ENCODE measurements at places on chromosomes 1 and 21. TPM values are rescaled to one million over a fixed set of nuclear protein-coding genes. Genes with fewer than 3 reads are reported as not detected.

Gene CD58
- polyA plus RNA-seq = 29.9 TPM

Gene FAM3B
- 11.3 TPM for polyA plus RNA-seq

Gene ST6GALNAC3
- polyA plus RNA-seq = 2.7 TPM

Gene DEDD
- 19.4 TPM for polyA plus RNA-seq

Gene CR1
- 26.6 TPM for polyA plus RNA-seq

Gene CR1L
- 0.28 TPM for polyA plus RNA-seq

Gene ANKRD35
- 2.1 TPM for polyA plus RNA-seq

Gene OVAAL
- polyA plus RNA-seq = not detected

Gene LCA5L
- 2.4 TPM for polyA plus RNA-seq

Gene KCNN3
- 0.55 TPM for polyA plus RNA-seq

Gene HSPA6
- 29.3 TPM for polyA plus RNA-seq

Gene TNNI3K
- polyA plus RNA-seq = 0.41 TPM

Gene INSRR
- not detected for polyA plus RNA-seq

Gene MROH9
- 0.49 TPM for polyA plus RNA-seq

Gene RGS8
- polyA plus RNA-seq = 0.02 TPM

Gene ATAD3C
- polyA plus RNA-seq = 15.7 TPM

Gene IL6R
- polyA plus RNA-seq = 12.3 TPM

Gene LCE2C
- not detected for polyA plus RNA-seq

Gene SRGAP2
- 36.4 TPM for polyA plus RNA-seq

Gene TTLL7
- polyA plus RNA-seq = 6.4 TPM

Gene OR10Z1
- not detected for polyA plus RNA-seq

Gene TNN
- polyA plus RNA-seq = 0.04 TPM

Gene RASSF5
- 10.3 TPM for polyA plus RNA-seq

Gene AADACL4
- not detected for polyA plus RNA-seq

Gene KCNE2
- polyA plus RNA-seq = 0.31 TPM

Gene EXTL1
- 0.18 TPM for polyA plus RNA-seq

Gene SH2D5
- polyA plus RNA-seq = 0.37 TPM

Gene SELP
- 12.1 TPM for polyA plus RNA-seq

Gene TNFRSF18
- polyA plus RNA-seq = 2.1 TPM

Gene RPE65
- 0.01 TPM for polyA plus RNA-seq

Gene TDRD5
- 0.12 TPM for polyA plus RNA-seq

Gene LRRC3
- polyA plus RNA-seq = 2.0 TPM

Gene CNIH3
- polyA plus RNA-seq = 0.70 TPM

Gene PATJ
- 5.3 TPM for polyA plus RNA-seq

Gene APOBEC4
- 2.9 TPM for polyA plus RNA-seq

Gene KRTAP19-7
- polyA plus RNA-seq = not detected

Gene GSTM4
- polyA plus RNA-seq = 17.1 TPM

Gene RCAN3
- polyA plus RNA-seq = 5.2 TPM

Gene DSTYK
- polyA plus RNA-seq = 4.2 TPM

Gene CYP4A11
- polyA plus RNA-seq = 0.10 TPM

Gene FAM43B
- polyA plus RNA-seq = 0.21 TPM

Gene C1orf53
- polyA plus RNA-seq = 6.7 TPM

Gene NTMT2
- polyA plus RNA-seq = not detected

Gene USH2A
- polyA plus RNA-seq = under 0.01 TPM

Gene SH2D1B
- 0.26 TPM for polyA plus RNA-seq

Gene KCNJ9
- not detected for polyA plus RNA-seq

Gene FAM177B
- 0.27 TPM for polyA plus RNA-seq

Gene LRP8
- 2.6 TPM for polyA plus RNA-seq

Gene UBE2U
- not detected for polyA plus RNA-seq

Data from lung (tissue), 17 donors.